ENCODE measurements at places on chromosomes 6 and 20.
A peak's percentile ranks its signal among the peaks of the same experiment; 100 is the strongest.

DNA sequence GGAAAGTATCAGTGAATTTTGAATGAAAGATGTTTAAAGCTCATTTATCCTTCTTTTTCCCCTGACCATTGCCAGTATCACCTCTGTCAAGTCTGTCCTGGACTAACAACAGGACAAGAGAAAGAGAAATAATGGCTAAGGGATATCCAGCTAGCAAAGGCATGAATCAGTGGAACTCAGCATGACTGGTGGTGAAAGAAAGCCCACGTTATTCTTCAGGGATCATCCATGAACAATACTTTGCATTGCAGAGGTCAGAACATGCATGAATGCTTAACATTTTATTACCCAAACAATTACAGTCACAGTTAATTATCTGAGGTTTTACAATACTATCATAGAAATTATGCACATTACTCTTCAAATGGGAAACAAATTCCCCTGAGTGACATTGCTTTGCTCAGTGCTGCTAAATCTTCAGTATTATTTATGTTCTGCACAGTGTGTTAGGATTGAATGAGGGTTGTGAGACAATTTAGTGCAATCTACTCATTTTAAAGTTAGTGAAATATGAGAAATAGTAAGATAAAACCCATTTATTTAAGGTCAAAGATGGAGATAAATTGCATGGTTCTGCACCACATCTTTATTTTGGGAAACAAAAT is 350.7 kb downstream of the KHDRBS2 start:
- no peak for DNase-seq

DNA sequence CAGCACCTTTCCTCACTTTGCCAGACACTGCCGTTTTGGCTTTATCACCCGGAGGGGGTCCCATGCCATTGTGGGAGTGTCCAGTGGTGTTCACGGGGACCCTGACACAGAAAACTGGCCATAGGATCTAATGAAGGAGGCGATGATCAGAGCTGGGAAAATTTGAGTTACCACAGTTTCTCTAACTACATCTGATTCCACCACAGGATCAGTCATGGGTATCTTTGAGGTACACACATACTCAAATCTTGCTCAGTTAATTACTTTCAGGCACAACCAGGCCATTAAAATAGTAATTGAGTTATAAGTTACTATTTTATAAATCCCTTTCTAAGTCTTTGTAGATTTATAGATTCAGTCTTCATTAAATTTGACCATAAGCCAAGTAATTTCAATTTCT is 215.1 kb downstream of the PRL start:
- no peak for DNase-seq

- DNase-seq: no peak
Measured at GRCh38 chr6:140245296-140246040, 871.0 kb upstream of the CITED2 start.

DNA sequence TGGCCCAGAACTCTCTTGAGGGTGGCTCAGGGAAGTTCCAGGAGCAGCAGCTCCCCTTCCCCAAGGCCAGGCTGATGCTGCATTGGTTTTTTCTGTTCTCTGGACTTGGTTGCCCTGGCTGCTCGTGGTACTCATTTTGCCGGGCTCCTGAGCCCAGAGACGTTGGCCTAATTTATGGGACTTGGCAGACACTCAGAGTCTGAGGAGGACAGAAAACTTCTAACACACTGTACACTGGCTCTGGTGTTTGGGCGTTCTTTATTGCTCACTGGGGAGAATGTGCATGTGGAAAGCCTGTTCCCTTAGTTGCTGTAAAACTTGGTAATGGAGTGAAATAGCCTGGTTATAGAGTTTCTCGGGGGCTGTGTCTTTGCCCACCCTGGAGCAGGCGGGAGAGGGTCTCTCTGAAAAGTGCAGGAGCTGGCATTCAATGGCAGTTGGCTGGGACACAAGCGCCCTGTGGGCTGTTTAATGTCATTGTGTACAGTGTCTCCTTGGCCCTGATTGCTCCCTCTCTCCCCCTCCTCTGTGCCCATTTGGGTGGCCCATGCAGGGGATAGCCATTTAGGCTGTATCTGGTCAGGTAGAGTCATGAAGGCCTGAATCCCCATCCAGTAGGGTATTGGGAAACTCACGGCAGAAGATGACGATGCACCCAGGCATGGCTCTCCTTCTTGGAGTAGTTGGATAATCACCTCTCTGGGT is 109.3 kb downstream of the CDC5L start:
- DNase-seq: no peak

DNA sequence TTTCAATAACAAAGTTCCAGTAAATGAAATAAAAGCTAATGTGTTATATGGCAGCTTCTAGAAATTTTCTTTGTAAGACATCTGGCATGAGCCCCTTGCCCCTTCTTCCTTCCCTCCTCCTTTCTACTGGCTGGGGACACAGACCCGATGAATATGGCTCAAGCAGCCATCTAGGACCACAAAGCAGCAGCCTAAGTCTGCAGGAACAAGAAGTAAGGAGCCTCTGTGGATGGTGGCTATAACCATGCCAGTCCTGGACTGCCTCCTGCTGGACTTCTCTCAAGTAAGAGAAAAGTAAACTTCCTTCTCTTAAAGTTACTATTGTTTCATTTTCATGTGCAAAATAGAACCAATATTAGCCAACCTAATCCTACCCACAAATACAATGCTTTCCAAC is 114.9 kb upstream of the DST start:
- DNase-seq: peak; percentile 48

- DNase-seq: no peak
Measured at GRCh38 chr20:21514553-21515251, 838 bp upstream of the NKX2-2 start.

DNA sequence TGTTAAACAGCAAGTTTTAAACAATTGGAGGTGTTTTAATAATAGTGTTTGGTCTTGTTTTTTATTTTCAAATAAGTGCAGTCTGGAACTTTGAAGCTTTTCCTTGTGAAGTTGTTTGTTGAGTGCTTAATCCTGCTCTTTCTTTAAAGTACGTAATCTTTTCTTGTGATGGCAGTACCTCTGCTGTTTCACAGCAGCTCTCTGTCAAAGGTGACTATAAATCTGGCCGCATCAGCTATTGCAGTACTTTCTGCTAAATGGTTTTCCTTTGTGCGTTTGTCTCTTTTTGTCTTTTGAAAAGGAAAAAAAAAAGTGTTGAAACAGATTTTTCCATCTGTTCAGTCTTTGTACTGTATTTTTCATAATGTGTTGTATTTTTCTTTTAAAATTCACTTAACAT is 12.7 kb downstream of the STXBP5 start:
- DNase-seq: no peak

- DNase-seq: no peak
Measured at GRCh38 chr6:26155061-26155930, 68.1 kb downstream of the HFE start.

DNA sequence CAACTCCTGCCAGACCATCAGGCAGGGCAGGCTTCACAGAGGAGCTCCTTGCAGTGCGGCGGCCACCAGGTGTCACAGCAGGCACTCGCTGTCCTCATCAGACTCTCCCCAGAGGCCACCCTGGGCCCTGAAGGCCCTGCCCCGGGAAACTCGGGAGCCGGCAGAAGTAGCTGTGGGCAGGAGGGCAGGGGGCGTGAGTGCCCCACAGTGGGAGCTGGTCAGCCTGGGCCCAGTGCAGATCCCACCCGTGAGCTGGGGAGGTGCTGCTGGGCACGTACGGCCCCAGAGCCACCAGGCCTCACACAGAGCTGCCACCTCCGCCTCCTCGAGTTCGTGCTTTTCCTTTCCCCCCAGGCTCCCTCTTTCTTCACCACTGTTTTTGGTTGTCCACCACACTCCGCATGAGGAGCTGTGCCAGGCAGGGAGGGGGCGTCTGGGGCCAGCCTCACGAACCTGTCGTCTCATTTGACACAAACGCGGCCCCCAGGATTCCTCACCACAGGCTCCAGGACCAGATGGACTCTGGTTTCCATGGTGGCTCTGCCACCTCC is 33.8 kb downstream of the FRMD1 start:
- no peak for DNase-seq

DNA sequence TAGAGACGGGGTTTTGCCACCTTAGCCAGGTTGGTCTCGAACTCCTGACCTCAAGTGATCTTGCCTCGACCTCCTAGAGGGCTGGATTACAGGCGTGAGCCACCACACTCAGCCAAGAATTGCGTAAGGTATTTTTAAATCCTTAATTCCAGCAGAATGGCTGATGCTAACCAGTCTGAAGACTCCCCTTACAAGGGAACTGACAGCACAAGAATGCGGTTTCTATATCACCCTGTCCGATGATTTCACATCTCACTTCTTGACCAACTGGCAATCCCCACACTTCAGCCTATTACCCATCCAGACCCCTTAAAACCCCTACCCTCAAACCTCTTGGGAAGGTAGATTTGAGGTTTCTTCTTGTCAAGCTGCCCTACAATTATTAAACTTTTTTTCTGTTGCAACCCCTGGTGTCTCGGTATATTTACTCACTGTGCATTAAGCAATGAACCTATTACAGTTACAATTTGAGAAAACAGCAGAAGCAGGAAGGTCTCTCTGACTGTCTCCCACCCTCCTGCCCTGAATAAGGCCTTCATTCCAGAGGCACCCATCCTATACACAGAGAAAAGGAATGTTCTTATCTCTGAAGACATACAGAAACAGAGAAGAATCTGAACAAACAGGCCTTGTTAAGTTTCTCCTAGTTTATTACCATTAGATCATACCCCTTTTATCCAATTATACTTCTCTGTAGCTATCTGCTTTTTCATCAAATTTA is 164.9 kb downstream of the ARHGAP18 start:
- DNase-seq: no peak

GRCh38 chr6:37862992-37863391 is 43.5 kb downstream of the ZFAND3 start:
- DNase-seq: peak; percentile 54

DNA sequence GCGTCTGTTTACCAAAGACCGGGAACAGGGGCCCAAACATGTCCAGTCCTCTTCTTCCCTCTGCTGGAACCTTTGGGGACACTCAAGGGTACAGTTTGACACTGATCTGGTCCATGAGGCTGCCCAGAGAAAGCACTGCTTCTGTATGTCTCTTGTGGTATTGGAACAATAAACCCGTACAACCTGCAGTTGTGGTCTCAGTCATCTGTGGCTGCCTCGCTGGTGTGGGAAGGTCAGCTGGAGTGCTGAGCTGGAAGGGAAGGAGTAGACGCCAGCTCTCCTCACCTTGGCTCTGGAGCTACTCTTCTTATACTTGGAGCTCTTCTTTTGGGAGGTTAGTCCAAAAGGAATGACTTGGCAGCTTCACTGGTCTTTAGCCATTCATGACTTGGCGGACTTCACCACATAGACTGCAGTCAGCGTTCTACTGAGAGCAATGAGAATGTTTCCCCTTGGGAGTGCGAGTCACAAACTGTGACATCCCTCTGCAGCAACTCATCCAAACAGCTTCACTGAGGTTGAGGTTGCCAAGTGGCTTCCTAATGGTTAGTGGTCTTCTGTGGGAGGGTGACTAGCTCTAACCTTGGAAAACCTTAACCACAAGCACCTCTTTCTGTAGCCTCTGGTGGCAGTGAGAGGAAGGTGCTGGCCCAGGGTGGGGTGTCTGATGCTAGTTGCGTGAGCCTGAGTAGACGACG is 81.2 kb downstream of the ASXL1 start:
- DNase-seq: no peak

- DNase-seq: peak; percentile 67
Measured at GRCh38 chr6:63640062-63640461, 4.5 kb downstream of the PHF3 start.

DNA sequence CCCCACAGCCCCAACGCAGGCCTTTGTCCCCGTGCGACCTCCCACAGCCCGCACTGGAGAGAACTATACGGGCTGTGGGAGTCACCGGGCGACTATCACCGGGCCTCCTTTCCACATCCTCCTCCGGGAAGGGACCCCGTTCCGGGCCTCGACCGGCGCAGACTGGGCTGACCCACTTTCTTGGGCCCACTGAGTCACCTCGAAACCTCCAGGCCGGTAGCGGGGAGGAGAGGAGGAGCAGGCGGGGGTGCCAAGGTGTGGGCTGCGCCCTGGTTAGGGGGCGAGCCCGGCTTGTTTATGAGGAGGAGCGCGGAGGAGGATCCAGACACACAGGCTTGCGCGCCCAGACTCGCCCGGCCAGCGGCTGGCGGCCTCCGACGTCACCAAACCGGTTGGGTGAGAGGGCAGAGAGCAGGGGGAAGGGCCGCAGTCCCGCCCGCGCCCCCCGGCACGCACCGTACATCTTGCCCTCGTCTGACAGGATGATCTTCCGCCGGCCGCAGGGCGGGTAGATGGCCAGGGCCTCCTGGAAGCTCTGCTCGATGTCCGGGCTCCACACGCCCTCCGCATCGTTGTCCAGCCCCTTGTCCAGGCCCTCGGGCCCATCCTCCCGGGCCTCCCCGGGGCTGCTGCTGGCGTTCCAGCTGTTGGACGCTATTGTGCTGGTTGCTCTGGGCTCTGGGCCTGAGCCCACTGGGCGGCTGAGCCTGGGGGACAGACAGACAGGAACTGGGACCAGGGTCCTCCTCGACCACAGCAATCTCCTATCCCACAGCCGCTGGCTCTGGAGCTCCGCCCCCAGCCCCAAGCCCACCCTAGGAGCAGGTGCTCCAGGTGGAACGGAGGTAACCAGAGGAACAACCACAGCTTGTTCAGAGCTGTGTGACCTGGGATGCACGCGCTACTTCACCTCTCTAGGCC is 10.6 kb downstream of the TEAD3 start:
- peak; percentile 92 for DNase-seq

GRCh38 chr6:11575408-11576033 is 38.0 kb downstream of the TMEM170B start:
- peak; percentile 54 for DNase-seq

- DNase-seq: no peak
Measured at GRCh38 chr20:50247196-50248094, 56.8 kb downstream of the CEBPB start.

DNA sequence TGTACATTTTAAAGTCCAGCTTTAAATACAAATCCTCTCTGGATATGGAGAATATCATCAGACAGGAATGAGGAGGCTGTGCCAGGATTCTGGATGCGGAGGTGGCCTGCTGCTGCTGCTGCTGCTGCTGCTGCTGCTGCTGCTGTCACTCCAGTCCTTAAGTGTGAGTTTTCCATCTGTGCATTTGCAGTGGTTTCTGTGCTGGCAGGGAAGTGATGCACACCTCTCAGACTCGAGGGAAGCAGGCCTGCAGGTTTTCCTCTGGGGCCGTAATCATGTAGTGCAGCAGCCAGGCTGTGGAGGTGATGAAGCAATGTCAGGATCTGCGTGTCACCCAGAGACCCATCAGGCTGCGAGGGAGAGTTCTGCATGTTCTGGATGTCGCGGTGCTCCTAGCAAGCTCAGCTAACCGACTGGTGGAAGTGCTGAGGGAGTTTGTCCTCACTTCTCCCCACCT is 32.0 kb downstream of the CFAP61 start:
- DNase-seq: no peak

DNA sequence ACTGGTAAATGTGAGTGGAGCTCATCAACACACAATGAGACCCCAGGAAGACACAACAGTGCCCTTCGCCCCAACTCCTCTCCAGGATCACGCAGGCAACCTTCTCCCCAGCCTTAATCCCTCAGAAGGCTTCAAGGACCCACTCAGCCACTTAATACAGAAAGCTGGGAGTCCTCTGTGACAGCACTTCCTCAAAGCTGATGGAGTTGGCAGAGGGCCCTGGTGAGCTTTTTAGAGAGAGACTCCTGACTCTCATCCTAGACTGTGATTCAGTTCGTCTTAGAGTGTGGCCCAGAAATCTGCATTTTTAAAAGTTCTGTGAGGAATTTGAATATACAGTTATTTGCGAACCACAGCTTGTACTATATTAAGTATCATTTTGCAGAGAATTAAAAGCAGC is 187.7 kb downstream of the UST start:
- DNase-seq: no peak
